ENCODE measurements at places on chromosomes 12 and 14. TPM values are rescaled to one million over a fixed set of nuclear protein-coding genes. Genes with fewer than 3 reads are reported as not detected.

Gene JAG2
- total RNA-seq: 3.2 TPM

DNA sequence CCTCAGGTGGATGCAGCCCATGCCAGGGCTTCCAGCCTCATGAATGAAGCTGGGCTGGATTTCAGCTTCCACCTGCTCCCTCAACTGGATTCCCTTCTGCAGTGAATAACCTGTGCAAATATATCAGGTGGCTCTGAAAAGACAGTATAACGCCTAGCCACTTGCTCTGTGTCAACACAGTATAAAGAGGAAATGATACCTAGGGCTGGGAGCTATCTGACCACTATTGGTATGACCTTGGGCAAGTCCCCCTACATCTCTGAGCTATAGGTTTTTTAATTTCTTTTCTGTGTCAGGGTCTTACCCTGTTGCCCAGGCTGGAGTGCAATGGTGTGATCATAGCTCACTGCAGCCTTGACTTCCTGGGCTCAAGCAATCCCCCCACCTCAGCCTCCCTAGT is 19.8 kb downstream of the ISM2 start:
- no peak overlapping the region for H3K27ac ChIP-seq
- no peaks in the 10 kb centered on the region for H3K27me3 ChIP-seq
- H3K4me1 ChIP-seq: no peaks in the 10 kb centered on the region
- no peak for DNase-seq
- no peaks in the 10 kb centered on the region for H3K36me3 ChIP-seq

- no peak for DNase-seq
- H3K4me1 ChIP-seq: no peaks in the 10 kb centered on the region
- peaks cover 47% of the 10 kb centered on the region for H3K27me3 ChIP-seq
- H3K36me3 ChIP-seq: no peaks in the 10 kb centered on the region
These were observed 36.1 kb downstream of the SSPN start for GRCh38 chr12:26231470-26231869.

Gene ANKRD52
- total RNA-seq: 68.3 TPM

- H3K4me3 ChIP-seq: peak overlapping the region; percentile 86
- H3K27me3 ChIP-seq: peaks cover 4% of the 10 kb centered on the region
- H3K27ac ChIP-seq: peak overlapping the region; percentile 98
- peaks cover 71% of the 10 kb centered on the region for H3K4me1 ChIP-seq
These were observed 1.8 kb downstream of the C12orf57 start for GRCh38 chr12:6945613-6946012.

DNA sequence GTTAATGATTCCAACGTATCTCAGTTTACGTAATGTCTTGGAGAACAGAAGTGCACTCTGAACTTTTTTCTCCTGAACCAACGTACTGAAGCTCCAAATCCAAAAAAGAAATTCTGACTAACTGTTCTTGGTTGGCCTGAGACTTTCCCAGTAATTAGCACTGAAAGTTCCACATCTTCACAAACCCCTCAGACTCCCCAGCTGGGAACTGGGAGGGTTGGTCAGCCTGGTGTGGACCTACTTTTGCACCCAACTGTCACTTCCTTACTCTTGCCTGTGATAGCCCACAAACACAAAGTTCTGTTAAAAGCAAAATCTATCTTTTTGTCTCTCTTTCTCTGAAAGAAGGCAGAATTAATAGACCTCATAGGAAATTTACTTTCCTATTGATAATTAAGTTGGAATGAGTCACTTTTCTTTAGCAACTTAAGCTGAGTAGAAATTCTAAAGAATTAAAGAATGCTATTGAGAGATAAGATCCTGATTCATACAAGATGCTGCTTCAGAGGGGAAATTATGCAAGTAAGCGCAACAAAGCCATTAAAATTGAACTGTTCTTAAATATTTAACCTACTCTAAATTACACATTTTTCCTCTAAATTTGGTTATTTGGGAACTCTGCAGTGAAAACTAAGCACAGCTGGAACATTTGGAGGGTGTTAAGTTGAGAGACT is 155.0 kb downstream of the EPS8 start:
- H3K27ac ChIP-seq: no peak overlapping the region
- no peak for DNase-seq
- peaks cover 15% of the 10 kb centered on the region for H3K27me3 ChIP-seq
- no peak overlapping the region for H3K4me3 ChIP-seq

DNA sequence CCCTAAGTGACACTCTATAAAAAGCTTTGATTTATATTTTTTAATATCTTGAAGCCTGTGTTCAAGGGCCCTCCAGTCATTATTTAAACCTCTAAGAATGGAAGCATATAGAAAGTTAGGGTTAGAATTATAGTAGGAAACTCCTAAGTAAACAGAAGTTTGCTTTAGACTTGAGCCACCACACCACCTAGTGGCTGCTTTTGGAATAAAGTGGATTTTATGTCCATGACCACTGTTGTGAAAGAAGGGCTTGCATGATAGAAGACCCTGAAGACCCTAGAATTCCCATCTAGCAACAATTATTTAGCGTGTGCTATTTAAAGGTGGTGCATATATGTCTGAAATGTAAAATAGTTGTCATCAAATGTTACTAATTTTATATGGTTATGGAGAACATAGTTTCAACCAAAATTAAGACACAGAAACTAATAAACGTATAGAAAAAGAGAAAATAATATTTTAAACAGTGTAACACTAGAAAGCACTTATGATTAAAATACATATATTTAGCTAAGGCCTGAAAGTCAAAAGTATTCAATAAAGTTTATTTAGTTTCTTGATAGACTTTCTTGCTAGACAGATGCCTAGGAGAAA is 21.3 kb downstream of the LRRIQ1 start:
- H3K4me1 ChIP-seq: no peaks in the 10 kb centered on the region
- H3K36me3 ChIP-seq: no peaks in the 10 kb centered on the region
- H3K4me3 ChIP-seq: no peak overlapping the region
- H3K27me3 ChIP-seq: no peaks in the 10 kb centered on the region
- no peak for DNase-seq

GRCh38 chr12:27109334-27110028 is 27.1 kb upstream of the C12orf71 start:
- DNase-seq: no peak
- H3K4me3 ChIP-seq: no peak overlapping the region
- H3K27ac ChIP-seq: no peak overlapping the region
- peaks cover 14% of the 10 kb centered on the region for H3K4me1 ChIP-seq
- no peaks in the 10 kb centered on the region for H3K27me3 ChIP-seq

- no peaks in the 10 kb centered on the region for H3K27me3 ChIP-seq
- H3K4me1 ChIP-seq: peaks cover 9% of the 10 kb centered on the region
- DNase-seq: no peak
- peaks cover 14% of the 10 kb centered on the region for H3K36me3 ChIP-seq
- H3K27ac ChIP-seq: no peak overlapping the region
These were observed 22.5 kb downstream of the SLC35E3 start for GRCh38 chr12:68768431-68768939.

DNA sequence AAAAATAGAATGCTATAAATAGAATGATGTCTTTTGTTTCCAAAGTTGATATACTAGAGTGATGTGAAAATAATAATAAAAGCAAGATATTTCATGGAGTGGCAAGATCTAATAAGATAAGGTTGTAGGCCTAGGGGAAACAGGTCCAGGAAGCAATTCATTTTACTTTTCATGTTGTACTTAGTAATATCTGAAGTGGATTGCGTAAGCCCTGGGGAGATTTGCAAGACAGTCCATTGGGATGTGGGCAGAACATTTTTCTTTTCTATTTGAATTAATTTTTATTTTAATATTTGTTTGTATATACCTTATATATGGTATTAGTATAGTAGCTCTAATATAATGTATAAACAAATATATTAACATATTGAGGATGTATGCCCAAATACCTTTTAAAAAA is 7.5 kb downstream of the NUBPL start:
- DNase-seq: no peak
- H3K4me1 ChIP-seq: peaks cover 6% of the 10 kb centered on the region
- H3K27ac ChIP-seq: no peak overlapping the region

DNA sequence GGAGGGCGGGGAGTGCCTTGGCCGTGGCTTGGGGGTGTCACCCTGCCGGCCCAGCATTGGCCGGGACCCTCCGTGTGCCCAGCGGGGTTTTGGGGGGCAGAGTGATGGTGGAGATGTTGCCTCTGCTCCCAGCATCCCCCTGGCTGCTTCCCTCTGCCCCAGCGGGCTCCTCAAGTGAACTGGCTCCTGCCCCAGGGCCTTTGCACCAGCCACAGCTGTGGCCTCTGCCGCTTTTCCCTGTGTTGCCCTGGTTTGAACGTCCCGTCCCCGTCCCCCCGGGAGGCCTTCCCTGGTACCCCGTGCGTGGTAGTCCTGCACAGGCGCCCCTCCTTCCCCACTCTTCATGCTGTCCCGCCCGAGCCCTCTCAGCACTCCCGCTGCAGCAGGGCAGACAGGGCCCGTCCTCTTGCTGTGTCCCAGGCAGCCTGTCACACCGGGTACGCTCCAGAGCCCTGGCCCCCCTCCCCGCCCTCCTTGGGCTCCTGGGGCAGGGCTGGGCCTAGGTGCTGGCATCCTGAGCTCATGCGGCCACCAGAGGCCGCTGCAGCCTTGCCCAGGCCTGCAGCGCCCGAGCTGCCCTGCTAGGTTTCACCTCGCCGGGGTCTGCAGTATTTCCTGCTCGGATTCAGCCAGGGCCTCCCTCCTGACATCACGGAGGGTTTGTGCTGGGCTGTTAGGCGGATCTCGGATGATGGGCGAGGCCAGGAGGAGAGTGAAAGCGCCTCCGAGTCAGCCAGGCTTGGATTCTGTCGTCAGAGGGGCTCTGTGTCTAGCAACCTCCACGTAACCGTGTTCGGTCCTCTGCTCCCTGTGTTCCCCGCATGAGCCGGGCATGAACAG is 9.5 kb downstream of the NOC4L start:
- H3K27me3 ChIP-seq: no peaks in the 10 kb centered on the region
- H3K36me3 ChIP-seq: no peaks in the 10 kb centered on the region
- H3K4me1 ChIP-seq: no peaks in the 10 kb centered on the region
- H3K27ac ChIP-seq: no peak overlapping the region
- DNase-seq: peak; percentile 80

GRCh38 chr12:118541934-118542333 is 165.6 kb downstream of the SUDS3 start:
- H3K27me3 ChIP-seq: no peaks in the 10 kb centered on the region
- no peak for DNase-seq
- no peak overlapping the region for H3K27ac ChIP-seq
- H3K4me1 ChIP-seq: no peaks in the 10 kb centered on the region
- no peak overlapping the region for H3K4me3 ChIP-seq
